Activated CD4-positive, CD25-positive, alpha-beta regulatory T cell treated with anti-CD3 and anti-CD28 coated beads, Interleukin-2, amount 50 U/mL, for 16 hours (primary cell): ENCODE measurements at places on chromosomes 4 and X.

- no peak for DNase-seq
Measured at GRCh38 chrX:39470588-39471407, 627.0 kb downstream of the BCOR start.

DNA sequence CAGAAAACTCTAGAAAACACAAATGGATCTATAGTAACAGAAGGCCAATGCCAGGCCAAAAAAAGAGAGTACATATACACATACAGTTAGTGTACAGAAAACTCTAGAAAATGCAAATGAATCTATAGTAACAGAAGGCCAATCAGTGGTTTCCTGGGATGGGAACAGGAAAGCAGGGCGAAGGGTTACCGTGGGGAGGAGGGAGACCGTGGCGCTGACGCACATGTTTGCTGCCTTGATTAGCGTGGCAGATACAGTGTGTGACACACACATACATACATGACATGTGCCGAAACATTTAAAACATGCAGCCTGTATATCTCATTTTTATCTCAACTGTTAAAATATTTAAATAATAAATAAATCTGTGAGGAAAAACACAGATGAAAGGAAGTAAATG is 14.7 kb downstream of the GAK start:
- DNase-seq: no peak

- no peak for DNase-seq
Measured at GRCh38 chr4:128571747-128572146, 237.8 kb upstream of the JADE1 start.

DNA sequence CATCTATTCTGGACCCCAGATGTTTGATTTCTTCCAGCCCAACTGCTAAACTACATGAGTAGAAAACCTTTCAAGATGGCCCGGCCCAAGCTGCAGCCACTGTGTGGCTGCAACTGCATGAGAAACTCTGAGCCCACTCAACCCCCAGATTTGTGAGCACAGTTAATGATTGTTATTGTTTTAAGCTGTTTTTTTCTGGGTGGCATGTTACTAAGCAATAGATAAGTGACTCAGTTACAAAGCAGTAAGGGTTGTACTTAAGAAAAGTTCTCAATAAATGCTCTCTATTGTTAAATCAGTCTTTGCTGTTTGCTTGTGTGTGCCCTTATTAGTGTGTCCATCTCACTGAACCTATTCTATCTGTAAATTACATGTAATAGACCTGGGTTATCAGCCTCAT is 51.8 kb downstream of the GC start:
- DNase-seq: no peak

- DNase-seq: no peak
Measured at GRCh38 chr4:145945431-145946155, 7.0 kb upstream of the ZNF827 start.

- DNase-seq: no peak
Measured at GRCh38 chr4:53854991-53855568, 209.3 kb downstream of the CHIC2 start.

DNA sequence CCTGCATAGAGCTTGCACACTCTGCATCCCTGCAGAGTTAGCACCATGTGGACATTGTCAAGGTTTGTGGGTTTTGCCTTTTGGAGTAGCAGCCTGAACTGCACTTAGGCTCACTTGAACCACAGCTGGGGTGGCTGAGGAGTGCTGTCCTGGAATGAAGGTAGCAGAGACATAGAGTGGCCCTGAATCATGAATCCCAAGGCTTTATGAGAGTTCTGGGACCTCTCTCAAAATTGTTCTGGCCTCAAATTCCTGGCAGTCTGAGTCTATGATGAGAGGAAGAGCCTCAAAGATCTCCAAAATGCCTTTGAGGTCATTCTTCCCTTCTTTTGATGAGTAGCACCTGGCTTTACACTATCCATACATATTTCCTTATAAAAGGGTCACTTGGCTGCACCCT is 37.1 kb upstream of the ADH1C start:
- DNase-seq: no peak

- no peak for DNase-seq
Measured at GRCh38 chrX:38548508-38548907, 12.8 kb upstream of the TSPAN7 start.

- DNase-seq: no peak
Measured at GRCh38 chr4:54184581-54184980, 44.5 kb upstream of the PDGFRA start.

GRCh38 chrX:50865311-50865710 is 45.2 kb upstream of the BMP15 start:
- DNase-seq: no peak

- no peak for DNase-seq
Measured at GRCh38 chr4:1808396-1808795, 15.3 kb downstream of the FGFR3 start.

- no peak for DNase-seq
Measured at GRCh38 chr4:70183168-70183939, 12.2 kb upstream of the ODAM start.
